ENCODE measurements at places on chromosomes 5 and 9. TPM values are rescaled to one million over a fixed set of nuclear protein-coding genes. Genes with fewer than 3 reads are reported as not detected.

ADRB2 gene
- total RNA-seq = 11.2 TPM

FST gene
- total RNA-seq = 0.21 TPM

GRCh38 chr9:105932276-105932675 lies 237.9 kb downstream of the TMEM38B start:
- no peak for DNase-seq

- peak; percentile 86 for DNase-seq
Measured at GRCh38 chr5:154937718-154938466, at the start of gene GEMIN5. GEMIN5 (minus strand) TSS chr5:154938211; CDS start chr5:154938133, 78 bp downstream.

- peak; percentile 95 for DNase-seq
Measured at GRCh38 chr9:127555840-127556820, 55.9 kb upstream of the STXBP1 start.

DNA sequence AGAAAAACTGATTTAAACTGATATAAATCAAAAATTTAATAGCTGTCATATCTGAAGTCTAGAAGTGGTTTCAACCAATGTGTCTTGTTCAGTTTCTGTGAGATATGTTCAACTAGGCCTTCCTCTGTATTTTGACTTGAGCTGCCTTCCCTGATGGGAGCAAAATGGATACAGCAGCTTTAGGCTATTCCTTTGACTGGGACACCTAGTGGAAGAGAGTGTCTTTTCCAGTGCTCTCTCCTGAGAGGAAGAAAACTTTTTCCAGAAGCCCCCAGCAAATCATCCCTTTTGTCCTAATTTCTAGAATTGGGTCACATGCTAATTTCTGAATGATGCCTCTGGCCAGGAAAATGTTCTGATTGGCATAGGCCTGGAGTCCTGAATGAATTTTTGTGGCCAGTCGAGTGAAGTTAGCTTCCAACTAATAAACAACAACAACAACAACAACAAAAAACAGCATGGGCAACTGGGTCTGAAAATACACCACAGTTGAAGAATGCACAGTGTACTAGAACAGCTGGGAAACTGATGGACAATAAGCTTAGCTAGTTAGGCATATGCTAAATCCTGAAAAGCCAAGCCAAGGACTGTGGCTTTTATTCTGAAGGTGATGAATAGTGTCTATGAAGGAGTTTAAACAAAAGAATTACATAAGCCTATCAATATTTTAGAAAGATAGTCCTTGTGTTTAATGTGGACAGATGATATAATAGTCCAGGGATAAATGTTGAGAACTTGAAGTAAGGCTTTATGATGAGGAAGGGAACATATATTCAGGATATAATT lies 125.7 kb downstream of the FBN2 start:
- DNase-seq = no peak

DNA sequence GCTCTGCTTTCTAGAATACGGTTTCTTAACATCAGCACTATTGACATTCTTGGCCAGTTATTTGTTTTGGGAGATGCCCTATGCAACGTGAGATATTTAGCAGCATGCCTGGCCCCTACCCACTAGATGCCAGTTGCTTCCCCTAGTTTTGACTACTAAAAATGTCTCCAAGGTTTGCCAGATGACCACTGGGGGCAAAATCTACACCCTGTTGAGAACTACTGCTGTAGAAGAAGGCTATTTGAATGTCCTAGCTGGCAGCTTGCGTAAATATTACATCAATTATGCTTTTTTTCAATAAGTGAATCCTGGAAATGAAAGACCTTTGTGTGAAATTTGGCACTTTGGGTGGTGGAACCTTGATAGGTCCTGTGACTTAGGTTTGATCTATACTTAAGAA lies 5.0 kb downstream of the NCBP1 start:
- DNase-seq = no peak

- no peak for DNase-seq
Measured at GRCh38 chr9:98002808-98003207, 19.7 kb downstream of the ANP32B start.

DNA sequence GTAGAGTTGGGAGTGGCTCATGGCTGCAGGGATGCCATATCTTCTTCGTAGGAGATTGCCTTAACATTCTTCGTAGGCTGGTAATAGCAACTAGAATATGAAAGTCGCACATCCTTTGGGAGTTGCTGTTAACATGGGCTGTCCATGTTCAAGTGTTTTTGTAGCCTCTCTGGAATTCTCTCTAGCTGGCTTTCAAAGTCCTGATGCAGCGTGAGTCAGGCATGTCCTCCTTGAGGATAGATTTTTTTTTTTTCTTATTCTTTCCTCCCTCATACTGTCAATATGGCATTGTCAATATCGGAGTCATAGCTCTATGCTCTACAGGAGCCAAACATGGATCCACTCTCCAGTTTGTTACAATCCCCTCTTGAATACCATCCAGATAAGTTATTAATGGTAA lies 494.8 kb upstream of the WWC1 start:
- DNase-seq = no peak

DNA sequence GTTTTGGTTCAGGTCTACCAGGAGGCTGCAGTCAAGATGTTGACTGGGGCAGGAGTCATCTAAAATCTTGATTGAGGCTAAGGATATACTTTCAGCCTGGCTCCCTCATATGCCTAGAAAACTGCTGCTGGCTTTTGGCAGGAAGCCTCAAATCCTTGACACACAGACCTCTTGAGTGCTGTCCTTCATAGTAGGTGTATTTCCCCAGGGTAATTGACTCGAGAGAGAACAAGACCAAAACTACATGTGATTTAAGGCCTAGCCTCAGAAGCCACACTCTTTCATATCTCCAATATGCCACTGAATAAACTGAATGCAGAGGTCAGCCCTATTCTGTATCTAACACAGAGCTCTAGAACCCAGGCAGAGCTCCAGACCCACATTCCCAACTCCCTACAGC lies 402.3 kb upstream of the ADAMTS16 start:
- no peak for DNase-seq

CDO1 gene
- 36.0 TPM for total RNA-seq

DNA sequence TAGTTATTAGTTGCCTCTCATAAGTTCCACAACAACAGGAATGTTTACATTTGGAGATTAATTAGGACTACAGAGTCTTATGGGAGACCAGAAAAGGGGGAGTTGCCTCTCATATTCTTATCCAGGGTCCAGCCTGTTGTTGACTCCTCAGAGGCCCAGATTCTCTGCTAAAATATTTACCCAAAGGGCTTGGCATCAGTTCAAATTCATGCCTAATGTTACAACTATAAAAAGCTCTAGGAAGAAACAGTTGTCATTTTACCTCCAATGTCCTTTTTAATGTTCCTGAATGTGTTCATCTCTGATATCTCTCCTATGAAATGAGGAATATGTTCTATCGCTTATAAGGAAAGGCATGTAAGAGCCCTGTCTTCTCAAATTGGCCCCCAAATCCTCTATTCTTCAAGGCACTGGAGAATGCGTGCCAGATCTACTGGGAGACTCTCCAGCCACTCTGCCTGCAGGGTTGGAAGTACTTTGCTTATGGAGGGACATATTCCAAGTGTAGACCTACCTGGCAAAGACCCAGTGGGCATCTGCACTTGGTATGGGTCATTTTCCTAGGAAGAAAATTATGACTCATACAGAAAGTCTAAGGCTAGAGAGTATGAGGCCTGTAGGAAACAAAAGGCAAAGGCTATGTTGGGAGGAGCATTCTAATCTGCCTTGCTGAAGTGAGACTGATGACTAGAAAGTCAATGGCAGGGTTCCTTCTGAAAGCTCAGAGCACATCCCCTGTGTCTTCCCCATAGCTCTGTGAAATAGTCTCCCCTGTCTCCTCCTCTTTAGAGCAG lies 192.6 kb downstream of the ESM1 start:
- DNase-seq = no peak

INSL6 gene
- total RNA-seq = not detected

GRCh38 chr5:129322968-129323367 lies 137.1 kb upstream of the ADAMTS19 start:
- no peak for DNase-seq

DNA sequence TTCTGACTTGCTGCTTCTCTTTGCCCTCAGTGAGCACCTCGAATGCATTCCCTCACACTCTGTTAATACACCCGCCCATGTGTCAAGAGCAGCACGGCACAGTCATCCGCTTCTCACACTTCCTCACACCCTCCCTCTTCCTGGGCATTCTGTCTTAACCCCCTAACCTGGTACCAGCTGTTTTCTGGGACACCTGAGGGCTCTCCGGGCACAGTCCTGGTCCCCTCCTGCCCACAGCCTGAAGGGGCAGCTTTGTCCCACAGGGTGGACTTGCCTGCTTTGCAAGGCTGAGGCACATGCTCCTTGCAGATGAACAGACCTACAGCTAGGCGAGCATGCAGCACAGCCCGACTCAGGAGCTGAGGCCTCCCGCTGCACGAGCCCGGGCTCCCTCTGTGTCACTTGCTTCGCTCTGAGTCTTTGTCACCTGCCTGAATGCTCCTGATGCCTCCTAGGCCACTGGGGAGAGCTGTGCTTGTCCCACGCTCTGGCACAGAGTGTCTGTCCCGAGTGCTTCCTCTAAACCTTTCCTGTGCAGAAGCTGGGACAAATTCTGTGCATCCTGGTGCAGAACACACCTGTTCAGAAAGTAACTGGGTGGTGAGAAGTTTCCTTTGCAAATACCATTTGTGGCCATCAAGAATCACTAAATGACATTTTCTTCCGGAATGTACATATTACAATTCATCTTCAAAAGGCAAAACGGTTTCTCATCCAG lies 47.8 kb downstream of the AHRR start:
- DNase-seq = no peak

DIPK1B gene
- 86.2 TPM for total RNA-seq

DNA sequence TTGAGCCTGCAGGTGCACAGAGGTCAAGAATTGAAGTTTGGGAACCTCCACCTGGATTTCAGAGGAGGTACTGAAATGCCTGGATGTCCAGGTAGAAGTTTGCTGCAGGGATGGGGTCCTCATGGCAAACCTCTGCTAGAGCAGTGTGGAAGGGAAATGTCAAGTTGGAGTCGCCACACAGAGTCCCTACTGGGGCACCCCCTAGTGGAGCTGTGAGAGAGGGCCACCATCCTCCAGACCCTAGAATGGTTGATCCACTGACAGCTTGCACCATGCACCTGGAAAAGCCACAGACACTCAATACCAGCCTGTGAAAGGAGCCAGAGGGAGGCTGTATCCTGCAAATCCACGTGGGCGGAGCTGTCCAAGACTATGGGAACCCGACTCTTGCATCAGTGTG lies 78.0 kb downstream of the GABRA1 start:
- no peak for DNase-seq

DNA sequence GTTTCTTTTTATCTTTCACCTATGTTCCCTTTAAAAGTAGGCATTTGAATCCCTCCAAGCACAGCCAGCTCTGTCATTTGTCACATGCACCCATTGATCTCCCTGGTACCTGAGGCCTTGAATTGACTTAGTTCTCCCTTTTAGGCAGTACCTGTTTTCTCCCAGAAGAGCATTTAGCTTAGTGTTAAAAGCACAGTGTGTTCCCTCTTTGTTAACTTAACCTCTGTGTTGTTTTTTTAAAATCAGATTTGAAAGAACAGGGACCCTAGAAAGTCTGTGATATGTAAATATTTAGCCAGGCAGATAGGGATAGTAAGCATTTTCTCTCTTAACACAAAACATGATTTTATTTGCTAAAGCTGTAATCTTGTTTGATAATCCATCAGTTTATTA lies 113.8 kb upstream of the SPATA31D4 start:
- DNase-seq = no peak

PLAC8L1 gene
- not detected for total RNA-seq

DNA sequence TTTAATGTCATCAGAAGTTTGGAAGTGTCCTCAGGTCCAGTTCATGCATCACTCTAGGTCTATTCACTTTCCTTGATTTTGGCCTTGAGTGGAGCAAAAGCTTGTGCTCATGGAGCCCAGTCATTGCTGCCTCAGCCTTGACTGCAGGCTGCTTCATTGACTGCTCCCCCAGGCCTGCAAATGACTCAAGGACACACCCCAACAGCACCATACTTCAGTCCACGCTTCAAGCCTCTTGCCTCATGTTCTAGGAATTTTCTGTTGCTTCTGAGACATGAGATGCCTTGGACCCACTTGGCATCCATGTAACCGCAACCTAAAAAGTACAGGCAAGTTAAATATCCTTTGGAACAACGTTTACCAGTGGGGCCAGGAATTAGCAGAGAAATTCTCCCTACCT lies 193.7 kb downstream of the PIK3R1 start:
- no peak for DNase-seq

GRCh38 chr5:9173281-9174048 lies 372.4 kb downstream of the SEMA5A start:
- DNase-seq = no peak

BARX1 gene
- not detected for total RNA-seq

C5orf52 gene
- not detected for total RNA-seq

DNA sequence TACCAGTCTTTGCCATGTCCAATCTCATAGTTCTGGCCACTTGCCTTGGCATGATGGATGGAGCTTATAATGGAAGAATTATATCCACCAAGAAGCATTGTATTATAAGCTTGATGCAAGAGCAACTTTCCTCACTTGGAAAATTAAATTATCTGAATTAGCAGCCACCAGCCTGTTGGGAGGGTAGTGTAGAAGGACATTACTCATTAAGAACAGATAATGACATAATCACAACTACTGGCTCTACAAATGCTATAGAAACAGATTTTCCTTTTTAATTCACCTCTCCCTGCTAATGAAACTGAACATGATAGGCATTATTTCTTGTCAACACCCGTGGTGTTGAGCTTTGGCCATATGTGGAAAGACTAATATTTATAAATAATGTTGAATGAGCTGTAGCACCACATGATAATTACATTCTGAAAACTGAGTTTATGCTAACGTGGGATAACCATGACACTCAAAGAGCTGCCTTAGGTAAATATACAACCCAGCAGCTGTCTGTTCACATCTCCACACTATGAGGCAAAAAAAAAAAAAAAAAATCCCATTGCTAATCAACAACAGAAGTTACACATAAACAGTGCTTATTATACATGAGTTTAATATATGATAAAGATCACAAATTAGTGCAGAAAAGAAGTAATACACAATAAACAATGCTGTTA lies 48.1 kb upstream of the NR4A3 start:
- DNase-seq = no peak

DNA sequence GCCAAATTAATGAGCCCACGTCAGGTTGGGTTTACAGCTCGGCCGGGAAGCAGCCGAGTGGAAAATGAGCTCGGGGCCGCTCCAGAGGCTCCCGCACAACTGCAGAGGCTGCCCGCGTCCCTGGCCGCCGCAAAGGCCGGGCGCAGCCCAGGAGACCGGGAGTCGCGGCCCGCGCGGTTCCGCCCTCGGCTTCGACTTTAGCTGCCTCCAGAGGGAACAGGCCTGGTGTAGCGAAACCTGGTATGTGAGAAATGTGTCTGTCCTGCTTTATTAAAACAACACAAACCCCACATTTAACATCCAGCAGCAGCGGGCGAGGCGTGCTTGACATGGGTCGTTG lies 66.2 kb downstream of the FOXD1 start:
- no peak for DNase-seq

DNA sequence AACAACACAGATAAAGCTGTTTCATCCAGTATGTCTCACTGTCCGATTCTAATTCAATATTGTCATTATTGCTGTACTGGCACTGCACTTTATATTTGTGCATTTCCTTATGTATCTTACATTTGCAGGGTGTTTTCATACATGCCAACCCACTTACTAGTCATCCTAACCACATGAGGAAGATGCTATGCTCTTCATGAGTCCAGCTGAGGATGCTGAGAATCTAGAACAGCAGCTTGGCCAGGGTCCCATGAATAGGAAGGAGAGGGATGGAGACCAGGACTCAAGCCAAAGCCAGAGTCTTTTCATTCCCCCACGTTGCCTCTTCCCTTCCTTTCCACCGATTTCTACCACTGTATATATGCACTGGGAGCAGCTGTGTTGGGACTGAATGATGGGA lies 292.8 kb upstream of the KLF4 start:
- DNase-seq = no peak

Data from ascending aorta (tissue), 2 donors.